ENCODE measurements at places on chromosomes 3 and 15.

- DNase-seq, result no peak
Observed at GRCh38 chr3:35065891-35066290, 573.4 kb upstream of the ARPP21 start.

- DNase-seq, result no peak
Observed at GRCh38 chr15:97420130-97420529, 540.4 kb upstream of the ARRDC4 start.

GRCh38 chr3:24242012-24242698 lies 252.5 kb downstream of the THRB start:
- no peak for DNase-seq

DNA sequence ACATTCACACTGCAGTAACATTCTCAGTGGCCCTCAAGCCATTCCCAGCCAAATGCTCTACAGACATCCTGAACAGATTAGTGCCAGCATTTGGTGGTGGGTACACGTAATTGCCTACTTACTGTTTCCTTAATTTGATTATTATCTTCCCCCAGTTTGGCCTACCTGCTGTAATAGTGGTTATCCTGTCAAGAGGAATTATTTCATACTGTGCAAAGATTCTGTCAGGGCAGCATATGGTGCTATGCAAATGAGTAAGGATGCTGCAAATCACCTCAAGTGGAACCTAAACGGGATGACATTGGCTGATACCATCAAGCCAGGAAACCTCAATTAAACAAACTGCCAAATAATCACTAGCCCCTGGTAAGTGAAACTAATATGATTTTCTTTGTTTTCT lies 88.7 kb downstream of the SEMA6D start:
- DNase-seq, result no peak

GRCh38 chr3:5498981-5499380 lies 311.5 kb downstream of the EDEM1 start:
- no peak for DNase-seq

- no peak for DNase-seq
Observed at GRCh38 chr3:184531626-184532280, 29.8 kb upstream of the EPHB3 start.
